ENCODE measurements at places on chromosomes 5 and 9.

DNA sequence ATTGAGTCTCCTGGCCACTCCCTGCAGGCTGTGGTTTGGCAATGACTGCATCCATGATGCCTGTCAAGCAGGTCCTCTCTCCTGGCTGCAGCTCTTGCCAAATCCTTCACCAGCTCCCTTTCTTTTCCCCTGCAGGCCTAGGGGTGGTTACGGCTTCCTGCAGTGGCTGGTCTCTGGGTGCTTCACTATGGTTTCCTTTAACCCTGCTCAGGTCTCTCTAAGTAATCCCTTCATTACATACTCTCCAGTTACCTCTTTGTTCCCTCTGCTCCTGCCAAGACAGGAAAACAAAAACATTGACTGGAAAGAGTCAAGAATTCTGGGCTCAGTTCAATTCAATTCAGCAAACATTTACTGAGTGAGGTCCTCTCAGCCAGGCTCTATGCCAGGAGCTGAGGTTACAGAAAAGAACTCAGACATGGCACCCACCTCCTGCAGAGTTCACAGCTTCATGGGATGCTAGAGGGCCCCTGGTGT lies 19.8 kb upstream of the PTPN3 start:
- no peaks in the 10 kb centered on the region for H3K27me3 ChIP-seq
- H3K36me3 ChIP-seq = no peaks in the 10 kb centered on the region
- no peaks in the 10 kb centered on the region for H3K4me1 ChIP-seq
- no peak overlapping the region for H3K27ac ChIP-seq
- H3K4me3 ChIP-seq = no peak overlapping the region
- DNase-seq = no peak

GRCh38 chr9:109846776-109847175 lies 66.8 kb downstream of the PALM2AKAP2 start:
- H3K27ac ChIP-seq = no peak overlapping the region
- H3K36me3 ChIP-seq = no peaks in the 10 kb centered on the region

- no peak overlapping the region for H3K27ac ChIP-seq
- no peak overlapping the region for H3K4me3 ChIP-seq
- no peaks in the 10 kb centered on the region for H3K36me3 ChIP-seq
- no peak for DNase-seq
Observed at GRCh38 chr9:113906411-113907110, 30.5 kb downstream of the ZNF618 start.

- H3K27me3 ChIP-seq = no peaks in the 10 kb centered on the region
- H3K4me1 ChIP-seq = no peaks in the 10 kb centered on the region
- H3K36me3 ChIP-seq = no peaks in the 10 kb centered on the region
- DNase-seq = no peak
- no peak overlapping the region for H3K4me3 ChIP-seq
- H3K27ac ChIP-seq = no peak overlapping the region
Observed at GRCh38 chr5:38371596-38371995, 113.2 kb downstream of the EGFLAM start.

- no peaks in the 10 kb centered on the region for H3K27me3 ChIP-seq
- no peak overlapping the region for H3K4me3 ChIP-seq
- peak; percentile 60 for DNase-seq
- peak overlapping the region; percentile 87 for H3K27ac ChIP-seq
Observed at GRCh38 chr9:81588148-81588871, 101.0 kb downstream of the TLE1 start.

- H3K36me3 ChIP-seq = no peaks in the 10 kb centered on the region
- DNase-seq = no peak
- no peak overlapping the region for H3K4me3 ChIP-seq
- no peaks in the 10 kb centered on the region for H3K27me3 ChIP-seq
- no peak overlapping the region for H3K27ac ChIP-seq
Observed at GRCh38 chr5:5986492-5987178, 391.7 kb downstream of the MED10 start.

DNA sequence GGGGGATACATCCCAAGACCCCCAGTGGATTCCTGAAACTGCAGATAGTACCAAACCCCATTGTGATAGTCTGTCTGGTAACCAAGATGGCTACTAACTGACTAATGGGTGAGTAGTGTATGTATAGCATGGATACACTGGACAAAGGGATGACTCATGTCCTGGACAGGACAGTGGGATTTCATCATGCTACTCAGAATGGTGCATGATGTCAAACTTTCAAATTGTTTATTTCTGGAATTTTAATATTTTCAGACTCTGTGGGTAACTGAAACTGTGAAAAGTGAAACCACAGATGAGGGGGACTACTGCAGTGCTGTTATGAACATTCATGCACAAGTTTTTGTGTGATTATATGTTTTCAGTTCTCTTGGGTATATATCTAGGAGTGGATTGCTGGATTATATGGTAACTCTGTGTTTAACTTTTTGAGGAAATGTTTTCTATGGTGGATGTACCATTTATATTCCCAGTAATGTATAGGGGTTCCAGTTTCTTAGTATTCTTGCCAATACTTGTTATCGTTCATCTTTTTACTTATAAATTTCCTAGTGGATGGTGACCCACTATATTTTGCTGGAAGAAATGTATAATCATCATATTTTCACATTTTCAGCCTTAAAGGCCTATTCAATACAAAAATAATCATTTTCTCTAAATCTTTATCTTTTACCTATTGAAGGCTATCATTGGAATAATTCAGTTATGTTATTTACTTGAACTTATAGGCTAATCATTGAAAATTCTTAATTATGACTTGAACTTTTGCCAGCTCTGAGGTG lies 140.9 kb downstream of the NR3C1 start:
- H3K27me3 ChIP-seq = no peaks in the 10 kb centered on the region
- no peak for DNase-seq
- no peak overlapping the region for H3K4me3 ChIP-seq
- no peaks in the 10 kb centered on the region for H3K4me1 ChIP-seq
- H3K27ac ChIP-seq = peak overlapping the region; percentile 68
- H3K36me3 ChIP-seq = no peaks in the 10 kb centered on the region

GRCh38 chr5:32505756-32506155 lies 61.2 kb upstream of the ZFR start:
- H3K27ac ChIP-seq = no peak overlapping the region
- DNase-seq = no peak
- peaks cover 4% of the 10 kb centered on the region for H3K27me3 ChIP-seq
- H3K4me1 ChIP-seq = no peaks in the 10 kb centered on the region
- no peaks in the 10 kb centered on the region for H3K36me3 ChIP-seq
- H3K4me3 ChIP-seq = no peak overlapping the region

GRCh38 chr5:6397536-6398269 lies 19.4 kb upstream of the MED10 start:
- no peak for DNase-seq
- no peak overlapping the region for H3K4me3 ChIP-seq
- H3K36me3 ChIP-seq = no peaks in the 10 kb centered on the region
- no peak overlapping the region for H3K27ac ChIP-seq
- H3K27me3 ChIP-seq = no peaks in the 10 kb centered on the region
- H3K4me1 ChIP-seq = no peaks in the 10 kb centered on the region

- no peaks in the 10 kb centered on the region for H3K4me1 ChIP-seq
- no peaks in the 10 kb centered on the region for H3K36me3 ChIP-seq
- no peak for DNase-seq
Observed at GRCh38 chr5:50595199-50595598, 71.2 kb upstream of the PARP8 start.

DNA sequence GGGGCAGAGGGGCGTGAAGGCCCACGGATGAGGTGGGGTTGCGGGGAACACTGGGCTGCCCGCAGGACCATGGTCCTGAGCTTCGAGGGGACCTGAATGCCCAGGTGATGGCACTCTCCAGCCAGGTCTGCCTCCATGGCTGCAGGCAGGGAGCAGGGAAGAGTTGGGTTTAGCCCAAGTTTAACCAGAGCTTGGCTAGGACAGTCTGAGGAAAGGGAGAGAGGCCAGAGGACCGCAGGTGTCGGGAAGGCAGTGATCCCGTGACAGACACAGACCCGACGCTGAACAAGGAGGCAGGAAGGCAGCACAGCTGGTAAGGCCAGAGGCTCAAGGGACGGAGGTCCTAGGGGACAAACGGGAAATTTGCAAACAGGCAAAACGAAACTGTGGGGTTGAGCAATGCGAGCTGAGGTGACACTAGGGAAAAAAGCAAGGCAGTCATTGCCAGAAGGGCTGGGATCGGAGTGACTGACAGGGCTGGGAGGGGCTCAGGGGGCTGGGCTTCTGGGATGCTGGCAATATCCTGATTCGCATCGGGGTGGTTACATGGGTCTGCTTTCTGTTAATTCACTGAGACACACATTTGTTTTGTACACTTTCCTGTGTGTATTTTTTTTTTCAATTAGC lies 25.0 kb downstream of the ARPC5L start:
- no peak overlapping the region for H3K27ac ChIP-seq
- DNase-seq = no peak
- H3K36me3 ChIP-seq = peaks cover 29% of the 10 kb centered on the region

DNA sequence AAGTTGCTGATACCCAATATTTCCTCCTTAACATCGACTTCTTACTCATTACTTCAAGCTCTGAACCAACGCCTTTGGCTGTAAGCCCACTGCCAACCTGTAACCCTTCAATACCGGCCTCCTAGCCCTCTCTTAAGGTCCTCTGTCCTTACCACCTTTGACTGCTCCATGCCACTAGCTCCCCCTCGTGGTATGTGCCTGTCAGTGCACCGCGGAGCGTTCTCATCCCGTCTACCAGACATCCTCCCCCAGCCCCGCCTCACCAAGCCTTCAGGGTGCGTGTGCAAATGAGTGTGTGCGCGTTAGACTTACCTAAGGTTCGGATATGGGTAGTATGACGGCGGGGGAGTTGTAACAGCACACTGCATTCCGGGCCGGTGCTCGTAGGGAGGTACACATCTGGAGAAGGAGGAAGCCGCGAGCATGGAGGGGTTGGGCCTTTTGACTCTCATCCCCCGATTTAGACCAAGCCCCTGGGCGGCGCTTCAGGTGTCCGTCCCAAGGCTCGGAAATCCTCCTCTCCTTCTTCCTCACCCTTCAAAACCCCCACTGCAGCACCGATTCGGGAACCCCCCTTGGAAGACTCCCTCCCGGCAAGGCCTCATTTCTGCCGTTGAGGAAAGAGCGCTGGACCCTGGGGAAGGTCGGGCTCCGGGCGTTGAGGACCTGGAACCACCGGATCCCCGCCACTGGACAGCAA lies 2.8 kb upstream of the MYORG start:
- peaks cover 49% of the 10 kb centered on the region for H3K4me1 ChIP-seq
- peak overlapping the region; percentile 61 for H3K4me3 ChIP-seq
- no peaks in the 10 kb centered on the region for H3K36me3 ChIP-seq
- H3K27me3 ChIP-seq = no peaks in the 10 kb centered on the region
- no peak overlapping the region for H3K27ac ChIP-seq

GRCh38 chr5:78505860-78506259 lies 142.7 kb downstream of the LHFPL2 start:
- H3K4me3 ChIP-seq = no peak overlapping the region
- H3K4me1 ChIP-seq = peaks cover 43% of the 10 kb centered on the region
- H3K27me3 ChIP-seq = no peaks in the 10 kb centered on the region

DNA sequence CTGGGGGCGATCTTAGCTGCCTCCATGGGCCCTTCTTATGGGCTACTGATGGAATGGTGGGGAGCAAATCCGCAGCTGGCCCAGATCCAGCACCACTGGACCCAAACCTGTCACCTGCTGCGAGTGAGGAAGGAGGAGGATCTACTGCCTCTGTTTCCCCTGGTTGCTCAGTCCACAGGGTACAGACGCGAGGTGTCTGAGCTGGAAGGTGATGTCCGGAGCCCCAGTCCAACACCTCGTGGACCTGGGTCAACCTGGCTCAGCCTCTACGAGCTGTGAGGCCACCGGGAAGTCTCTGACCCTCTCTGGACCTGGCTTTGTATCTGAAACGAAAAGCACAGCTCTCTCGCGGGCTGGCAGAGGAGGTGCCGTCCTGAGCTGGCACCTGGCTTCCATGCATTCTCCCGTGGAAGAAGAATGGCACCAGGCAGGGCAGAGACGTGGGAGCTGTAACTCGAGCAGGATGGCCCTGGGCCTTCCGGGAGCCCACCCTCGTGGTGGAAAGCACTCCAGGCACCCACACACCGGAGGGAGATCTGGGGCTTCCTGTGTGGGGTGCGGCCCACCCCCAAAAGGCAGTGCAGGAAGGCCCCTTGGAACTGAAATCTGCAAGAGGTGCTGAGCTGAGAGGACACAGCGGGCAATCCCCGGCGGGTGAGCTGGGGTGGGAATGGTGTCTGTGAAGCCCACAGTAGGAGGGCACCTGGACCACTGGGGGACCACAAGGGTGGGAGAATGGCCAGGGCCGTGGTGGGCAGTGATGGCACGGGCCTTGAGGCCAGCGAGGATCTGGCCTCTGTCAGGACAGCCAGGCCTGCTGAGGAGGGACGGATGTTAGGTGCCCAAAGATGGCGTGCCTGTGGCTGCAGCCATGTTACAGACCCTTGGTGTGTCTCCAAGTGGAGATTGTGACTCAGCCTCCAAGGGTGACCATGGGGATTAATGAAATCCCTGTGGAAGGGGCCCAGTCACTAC lies 133.4 kb downstream of the OLFM1 start:
- no peak overlapping the region for H3K27ac ChIP-seq
- H3K36me3 ChIP-seq = no peaks in the 10 kb centered on the region
- no peak for DNase-seq
- H3K27me3 ChIP-seq = no peaks in the 10 kb centered on the region
- no peaks in the 10 kb centered on the region for H3K4me1 ChIP-seq
- H3K4me3 ChIP-seq = no peak overlapping the region

GRCh38 chr5:143692342-143692741 lies 119.6 kb upstream of the HMHB1 start:
- H3K27ac ChIP-seq = no peak overlapping the region
- H3K4me3 ChIP-seq = no peak overlapping the region
- no peaks in the 10 kb centered on the region for H3K4me1 ChIP-seq
- H3K27me3 ChIP-seq = no peaks in the 10 kb centered on the region
- DNase-seq = no peak

DNA sequence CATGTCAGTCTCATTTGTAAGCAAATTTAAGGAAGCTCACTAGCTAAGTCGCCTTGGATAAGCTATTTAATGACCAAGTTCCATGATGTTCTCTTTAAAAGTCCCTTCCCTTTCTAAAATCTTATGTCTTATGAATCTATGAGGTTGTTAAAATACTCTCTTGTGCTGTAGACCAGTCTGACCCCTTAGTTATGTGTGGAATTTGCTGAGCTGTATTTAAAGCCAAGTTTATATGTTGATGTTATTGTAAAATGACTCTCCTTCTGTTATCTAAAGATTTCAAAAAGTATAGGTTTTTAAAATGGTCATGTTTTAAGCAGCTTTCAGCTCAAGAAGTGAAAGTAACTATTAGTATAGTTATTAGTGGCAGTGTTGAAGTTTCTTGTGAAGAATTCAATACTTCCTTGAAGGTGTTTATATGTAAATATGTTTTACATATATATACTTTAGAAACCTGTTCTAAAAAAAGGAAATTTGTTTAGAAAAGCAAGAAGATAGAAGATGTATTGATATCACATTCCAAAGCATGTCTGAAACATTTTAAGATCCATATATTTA lies 92.2 kb downstream of the CDC42SE2 start:
- no peak overlapping the region for H3K27ac ChIP-seq
- no peaks in the 10 kb centered on the region for H3K36me3 ChIP-seq
- no peaks in the 10 kb centered on the region for H3K4me1 ChIP-seq
- no peaks in the 10 kb centered on the region for H3K27me3 ChIP-seq

Measured in tibial nerve (tissue), 4 donors.